ENCODE measurements at places on chromosomes 5 and 9. TPM values are rescaled to one million over a fixed set of nuclear protein-coding genes. Genes with fewer than 3 reads are reported as not detected.

DNA sequence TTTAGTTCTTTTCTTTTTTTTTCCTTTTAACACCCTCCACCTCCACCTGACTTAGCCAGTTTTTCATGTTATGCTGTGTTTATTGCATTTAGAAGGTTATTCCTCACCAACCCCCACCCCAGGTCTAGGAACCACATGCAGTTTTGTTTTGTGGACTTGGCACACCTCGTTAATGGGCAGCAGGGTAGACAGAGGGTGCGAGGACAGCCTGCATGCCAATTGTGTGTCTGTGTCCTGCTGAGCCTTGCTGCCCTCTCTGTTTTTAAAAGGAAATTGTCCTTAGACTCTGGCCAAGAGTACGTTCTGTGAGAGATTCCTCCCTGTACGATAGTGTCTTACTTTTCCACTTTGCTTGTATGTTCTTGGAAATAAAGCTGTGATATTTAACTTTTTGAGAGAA lies 13.9 kb downstream of the PIK3R1 start:
- no peak for DNase-seq

TMEM171 gene
- not detected for total RNA-seq

DNA sequence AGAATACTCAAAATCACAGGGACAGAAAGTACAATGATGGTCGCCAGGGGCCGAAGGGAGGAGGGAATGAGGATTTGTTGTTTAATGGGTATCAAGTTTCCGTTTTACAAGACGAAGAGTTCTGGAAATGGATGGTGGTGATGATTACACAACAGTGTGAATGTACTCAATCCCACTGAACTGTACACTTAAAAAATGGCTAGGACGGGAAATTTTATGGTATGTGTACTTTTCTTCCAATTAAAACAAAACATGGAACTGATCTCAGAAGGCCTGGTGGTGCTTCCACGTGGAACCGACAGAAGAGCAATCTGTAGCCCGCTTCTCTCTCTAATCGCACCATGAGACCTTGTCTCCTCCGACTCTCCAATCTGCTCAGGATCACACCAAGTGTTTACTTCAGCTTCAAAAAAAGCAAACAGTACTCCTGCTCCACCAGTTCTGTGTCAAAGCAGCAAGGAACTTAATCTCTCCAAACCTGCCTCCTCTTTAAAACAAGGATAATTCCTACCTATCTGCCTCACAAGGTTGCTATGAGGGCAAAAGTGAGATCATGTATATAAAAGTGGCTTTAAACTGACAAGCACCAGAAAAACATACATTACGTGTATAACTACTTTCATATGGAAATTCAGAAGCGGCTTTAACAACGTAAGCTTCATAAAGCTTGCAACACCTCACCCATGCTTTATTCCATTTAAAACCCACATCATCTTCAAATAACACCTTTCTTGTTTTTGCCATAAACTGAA lies 2.1 kb downstream of the ECPAS start:
- DNase-seq = no peak

ARHGEF28 gene
- 3.5 TPM for total RNA-seq

DNA sequence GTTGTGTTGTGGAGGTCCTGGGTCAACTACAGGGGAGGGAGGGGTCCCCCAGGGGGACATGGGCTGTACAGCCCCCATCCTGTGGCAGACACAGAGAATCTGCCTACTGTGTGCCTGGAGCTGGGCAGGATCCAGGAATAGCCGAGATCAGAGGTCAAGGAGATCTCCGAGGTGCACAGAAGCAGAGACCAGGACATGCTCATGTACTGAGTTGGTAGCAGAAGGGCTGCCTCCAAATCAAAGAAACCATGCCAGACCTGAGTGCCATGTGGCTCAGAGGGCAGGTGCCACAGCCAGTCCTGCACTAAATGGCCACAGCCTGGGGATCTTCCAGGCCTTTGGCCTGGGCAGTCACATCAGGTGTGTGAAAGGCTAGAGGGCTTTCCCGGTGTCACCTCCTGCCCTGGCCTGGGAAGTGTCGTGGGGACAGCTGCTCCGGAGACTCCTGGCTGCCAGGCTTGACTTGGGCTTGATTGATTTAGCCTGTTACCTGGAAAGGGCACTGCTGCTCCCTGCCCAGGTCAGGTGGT lies 27.8 kb downstream of the GSN start:
- DNase-seq = no peak

FAM153A gene
- 3.5 TPM for total RNA-seq

MATR3 gene
- 121 TPM for total RNA-seq

FBP2 gene
- not detected for total RNA-seq

NSA2 gene
- 52.3 TPM for total RNA-seq

- no peak for DNase-seq
These were observed 817 bp downstream of the GAPVD1 start for GRCh38 chr9:125262294-125262991.

TMEFF1 gene
- total RNA-seq = not detected

GABRA1 gene
- not detected for total RNA-seq

GRCh38 chr9:87336914-87337333 lies 160.7 kb upstream of the DAPK1 start:
- no peak for DNase-seq

GRCh38 chr9:107872457-107873192 lies 383.1 kb upstream of the KLF4 start:
- DNase-seq = no peak

PTPRD gene
- 6.1 TPM for total RNA-seq

PARP8 gene
- total RNA-seq = 6.2 TPM

GRCh38 chr5:6820851-6821479 lies 107.7 kb downstream of the TENT4A start:
- DNase-seq = no peak

- no peak for DNase-seq
These were observed 2.6 kb downstream of the GABRA1 start for GRCh38 chr5:161850491-161850890.

- DNase-seq = no peak
These were observed 189.1 kb upstream of the ANKRD55 start for GRCh38 chr5:56422076-56422762.

SLCO6A1 gene
- not detected for total RNA-seq

- DNase-seq = no peak
These were observed 70.5 kb downstream of the ADAMTSL1 start for GRCh38 chr9:18544456-18544855.

DNA sequence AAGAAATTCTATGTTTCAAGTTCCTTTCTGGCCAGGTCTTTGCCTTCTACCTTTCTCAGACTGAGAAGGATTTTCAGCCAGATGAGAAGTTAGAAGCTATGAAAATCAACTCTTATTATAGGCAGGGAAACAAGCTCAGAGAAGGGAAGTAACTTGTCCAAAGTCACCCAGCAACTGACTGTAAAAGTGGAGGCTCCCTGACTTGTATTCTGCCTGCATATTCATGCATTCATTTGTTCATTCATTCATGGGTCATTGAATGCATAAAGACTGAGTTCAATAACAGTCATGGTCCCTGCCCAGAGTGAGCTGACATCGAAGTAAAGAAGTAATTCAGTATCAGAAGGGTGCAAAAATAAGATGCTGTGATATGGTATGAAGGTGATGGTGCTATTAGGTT lies 239.6 kb downstream of the PAPPA start:
- no peak for DNase-seq

DNA sequence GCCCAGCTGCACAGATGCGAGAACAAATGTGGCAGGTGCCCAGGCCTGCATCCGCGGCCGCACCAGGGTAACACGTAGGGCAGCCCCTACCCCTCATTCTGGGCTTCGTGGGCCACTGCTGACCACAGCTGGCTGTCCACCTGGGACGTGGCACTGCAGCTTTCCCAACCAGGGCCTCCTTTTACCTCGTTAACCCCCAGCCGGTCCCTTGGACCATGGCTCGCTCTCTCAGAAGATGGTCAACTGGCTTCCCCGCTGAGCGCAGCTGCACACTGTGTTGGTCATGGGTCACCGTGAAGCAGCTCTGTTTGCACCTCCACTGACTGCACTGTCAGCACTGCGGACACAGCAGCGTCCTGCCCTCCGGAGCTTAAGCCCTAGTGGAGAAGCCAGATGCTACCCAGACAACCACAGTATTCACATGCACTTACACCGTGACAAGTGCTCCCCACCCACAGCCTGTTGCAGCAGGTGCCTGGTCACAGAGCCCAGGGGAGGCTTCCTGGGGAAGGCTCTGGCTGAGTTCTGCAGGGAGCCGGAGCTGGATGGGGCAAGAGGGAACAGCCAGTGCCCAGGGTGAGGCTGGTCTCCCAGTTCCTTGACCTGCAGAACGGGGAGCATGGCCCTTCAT lies 10.5 kb upstream of the PLEKHG4B start:
- DNase-seq = no peak

CA9 gene
- 0.64 TPM for total RNA-seq

DNA sequence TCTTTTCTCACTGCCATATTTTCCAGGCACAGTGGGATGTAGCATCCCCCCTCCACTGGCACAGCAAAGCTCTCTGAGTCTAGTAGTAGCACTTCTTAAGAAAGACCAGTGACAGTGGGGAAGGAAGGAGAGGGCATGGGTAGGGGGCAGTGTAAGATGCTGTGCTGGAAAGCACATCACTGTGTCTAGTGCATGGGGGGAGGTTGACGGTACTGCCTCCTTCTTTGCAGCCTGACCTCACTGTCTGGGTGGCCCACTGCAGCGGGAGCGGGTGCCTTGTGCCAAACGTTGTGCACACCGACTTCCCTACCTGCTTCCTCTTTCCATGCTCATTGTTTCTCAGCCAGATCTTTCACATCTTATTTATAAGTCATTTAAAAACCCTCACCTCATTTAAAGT lies 91.8 kb downstream of the PDE8B start:
- no peak for DNase-seq
